ENCODE measurements at places on chromosomes 7 and 10.

DNA sequence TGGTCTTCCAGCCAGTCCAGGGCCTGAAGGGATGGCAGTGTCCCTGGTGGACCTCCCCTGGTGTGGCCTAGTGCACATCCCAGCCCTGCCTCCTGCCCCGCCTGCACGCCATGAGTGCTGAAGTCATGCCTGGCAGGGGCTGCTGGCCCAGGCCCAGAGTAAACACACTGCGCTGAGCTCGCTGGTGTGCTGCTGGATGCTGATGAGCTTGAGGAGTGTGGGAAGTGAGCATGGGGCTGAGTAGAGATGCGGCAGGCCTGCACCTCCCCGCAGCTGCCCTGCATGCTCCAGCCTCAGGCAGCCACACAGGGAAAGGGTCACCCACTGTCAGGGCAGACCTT is 43.2 kb downstream of the HTRA1 start:
- DNase-seq: no peak

GRCh38 chr10:74445493-74445892 is 294.5 kb downstream of the ADK start:
- DNase-seq: no peak

DNA sequence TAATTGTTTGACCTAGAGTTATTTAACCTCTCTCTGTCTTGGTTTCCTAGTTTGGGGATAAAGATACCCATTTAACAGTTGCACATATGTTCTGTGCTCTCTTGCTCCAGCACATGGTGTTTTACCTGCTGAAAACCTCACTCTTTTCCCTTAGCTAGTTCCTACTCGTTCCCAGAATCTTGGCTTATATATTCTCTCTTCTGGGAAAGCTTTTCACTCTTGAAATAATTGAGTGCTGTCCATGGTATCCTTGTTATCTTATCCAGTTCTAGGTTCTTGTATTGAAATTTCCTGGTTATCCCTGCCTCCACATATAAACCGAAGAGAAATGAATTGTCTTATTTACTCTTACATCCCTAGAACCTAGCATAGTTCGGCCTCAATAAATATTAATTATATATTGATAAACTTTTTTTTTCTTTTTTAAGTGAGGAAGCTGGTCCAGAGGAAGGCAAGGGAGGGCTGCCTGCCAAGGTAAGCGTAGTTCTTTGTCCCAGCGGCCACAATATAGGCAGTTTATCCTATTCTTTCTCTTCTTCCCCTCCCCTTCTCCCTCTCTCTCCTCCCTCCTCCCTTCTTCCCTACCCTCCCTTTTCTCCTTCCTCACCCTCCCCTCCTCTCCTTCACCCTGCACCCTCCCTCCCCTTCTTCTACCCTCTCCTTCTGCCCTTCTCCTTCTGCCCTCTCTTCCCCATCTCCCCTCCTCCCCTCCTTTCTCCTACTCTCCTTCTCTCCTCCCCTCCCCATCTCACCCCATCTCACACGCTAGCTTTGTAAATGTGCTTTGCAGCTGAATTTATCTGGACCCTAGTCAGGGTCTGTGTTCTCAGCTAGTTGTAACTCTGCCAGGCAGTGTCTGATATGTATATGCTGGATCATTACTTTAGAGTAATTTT is 7.9 kb downstream of the WEE2 start:
- no peak for DNase-seq

DNA sequence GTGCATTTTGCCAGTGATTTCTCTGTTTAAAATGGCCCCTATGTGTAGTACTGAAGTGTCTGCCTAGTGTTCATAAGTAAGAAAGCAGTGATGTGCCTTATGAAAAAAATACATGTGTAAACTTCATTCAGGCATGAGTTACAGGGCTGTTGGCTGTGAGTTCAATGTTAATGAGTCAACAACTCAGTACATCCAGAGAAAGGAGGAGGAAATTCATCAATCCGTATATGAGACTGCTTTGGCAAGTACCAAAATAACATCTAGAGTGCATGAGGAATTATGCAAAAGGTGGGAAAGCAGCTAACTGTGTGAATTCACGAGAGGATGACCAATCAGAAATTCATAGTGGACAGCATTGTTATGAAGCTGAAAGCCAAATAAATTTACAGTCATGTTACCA is 255.6 kb downstream of the ZEB1 start:
- no peak for DNase-seq

GRCh38 chr10:114403541-114404161 is 651 bp downstream of the AFAP1L2 start:
- DNase-seq: no peak

- no peak for DNase-seq
These were observed 15.7 kb downstream of the SLK start for GRCh38 chr10:103982639-103983038.

DNA sequence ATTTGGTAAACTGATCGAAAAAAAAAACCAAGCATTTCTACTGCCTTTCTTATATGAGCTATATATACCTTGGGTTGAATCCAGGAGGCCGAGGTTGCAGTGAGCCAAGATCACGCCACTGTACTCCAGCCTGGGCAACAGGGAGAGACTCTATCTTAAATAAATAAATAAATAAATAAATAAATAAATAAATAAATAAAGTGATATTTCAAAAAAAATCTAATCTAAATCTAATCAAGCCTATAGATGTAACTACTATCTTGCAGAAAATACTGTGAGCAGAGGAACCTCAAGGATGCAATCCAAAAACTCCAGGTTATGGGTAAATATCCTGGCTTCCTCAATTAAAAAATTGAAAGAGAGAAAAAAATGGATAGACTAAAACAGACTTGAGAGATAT is 71.2 kb upstream of the SLF2 start:
- DNase-seq: no peak

DNA sequence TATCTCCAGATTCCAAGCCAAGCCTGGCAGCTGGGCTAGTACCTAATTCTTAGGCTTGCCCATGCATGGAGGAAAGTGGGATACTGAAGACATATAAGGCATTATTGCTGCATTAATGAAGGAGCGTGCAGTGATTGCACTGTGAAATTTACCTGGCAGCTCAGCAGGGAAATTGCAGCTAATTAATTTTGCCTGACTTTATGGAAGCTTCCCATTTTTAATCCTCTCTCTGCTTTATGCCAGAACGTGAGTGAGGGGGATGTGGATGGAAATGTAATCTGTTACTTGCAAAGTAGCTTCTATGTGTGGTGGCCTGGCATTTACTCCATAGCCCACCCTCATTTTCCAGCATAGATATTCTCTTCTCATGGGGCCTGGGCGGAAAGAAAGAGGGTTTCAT is 134.9 kb downstream of the SH2D4B start:
- no peak for DNase-seq

- DNase-seq: no peak
These were observed 247.1 kb upstream of the SHH start for GRCh38 chr7:156059369-156059768.

DNA sequence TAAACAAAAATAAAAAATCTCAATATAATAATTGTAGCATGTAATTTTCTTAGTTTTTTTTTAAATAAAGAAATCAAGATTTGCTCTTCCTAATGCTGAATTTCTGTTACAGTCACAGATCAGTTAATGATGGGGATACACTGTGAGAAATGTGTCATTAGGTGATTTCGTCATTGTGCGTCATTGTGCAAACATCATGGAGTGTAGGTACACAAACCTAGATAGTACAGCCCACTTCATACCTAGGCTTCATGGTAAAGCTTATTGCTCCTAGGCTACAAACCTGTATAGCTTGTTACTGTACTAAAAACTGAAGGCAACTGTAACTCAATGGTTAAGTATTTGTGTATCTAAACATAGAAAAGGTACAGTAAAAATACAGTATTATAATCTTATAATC is 74.4 kb upstream of the LSM8 start:
- no peak for DNase-seq

DNA sequence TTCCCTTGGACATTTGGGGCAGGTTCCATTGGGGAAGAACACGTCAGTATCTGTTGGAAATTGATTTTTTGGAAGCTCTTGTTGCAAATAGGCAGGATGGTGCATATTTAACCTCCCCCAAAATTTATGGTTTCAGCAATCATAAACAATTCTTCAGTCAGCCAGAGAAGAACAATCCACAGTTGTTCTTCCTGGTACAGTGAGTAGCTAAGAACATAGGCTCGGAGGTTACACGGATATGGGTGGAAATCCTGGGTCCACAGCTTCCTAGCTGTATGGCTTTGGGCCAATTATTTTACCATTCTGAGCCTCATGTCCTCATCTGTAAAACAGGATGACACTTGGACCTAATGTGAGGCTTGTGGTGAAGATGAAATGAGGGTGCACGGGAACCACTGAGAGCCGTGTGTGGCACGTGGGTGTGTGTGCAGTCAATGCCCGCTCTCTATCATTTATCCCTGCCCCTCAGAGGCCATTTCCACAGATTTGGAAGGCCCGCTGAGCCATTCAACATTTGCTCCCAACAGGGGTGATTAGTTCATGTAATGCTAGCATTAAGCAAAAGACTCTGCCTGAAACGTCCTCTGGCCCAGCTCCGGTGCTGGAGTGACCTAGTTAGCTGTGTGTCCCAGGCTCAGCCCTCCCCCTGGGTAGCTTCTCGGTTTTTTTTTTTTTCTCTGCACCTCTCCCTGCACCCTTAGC is 9.7 kb downstream of the CAMK1D start:
- DNase-seq: no peak

GRCh38 chr7:57207836-57208235 is 75.6 kb upstream of the ZNF479 start:
- no peak for DNase-seq

DNA sequence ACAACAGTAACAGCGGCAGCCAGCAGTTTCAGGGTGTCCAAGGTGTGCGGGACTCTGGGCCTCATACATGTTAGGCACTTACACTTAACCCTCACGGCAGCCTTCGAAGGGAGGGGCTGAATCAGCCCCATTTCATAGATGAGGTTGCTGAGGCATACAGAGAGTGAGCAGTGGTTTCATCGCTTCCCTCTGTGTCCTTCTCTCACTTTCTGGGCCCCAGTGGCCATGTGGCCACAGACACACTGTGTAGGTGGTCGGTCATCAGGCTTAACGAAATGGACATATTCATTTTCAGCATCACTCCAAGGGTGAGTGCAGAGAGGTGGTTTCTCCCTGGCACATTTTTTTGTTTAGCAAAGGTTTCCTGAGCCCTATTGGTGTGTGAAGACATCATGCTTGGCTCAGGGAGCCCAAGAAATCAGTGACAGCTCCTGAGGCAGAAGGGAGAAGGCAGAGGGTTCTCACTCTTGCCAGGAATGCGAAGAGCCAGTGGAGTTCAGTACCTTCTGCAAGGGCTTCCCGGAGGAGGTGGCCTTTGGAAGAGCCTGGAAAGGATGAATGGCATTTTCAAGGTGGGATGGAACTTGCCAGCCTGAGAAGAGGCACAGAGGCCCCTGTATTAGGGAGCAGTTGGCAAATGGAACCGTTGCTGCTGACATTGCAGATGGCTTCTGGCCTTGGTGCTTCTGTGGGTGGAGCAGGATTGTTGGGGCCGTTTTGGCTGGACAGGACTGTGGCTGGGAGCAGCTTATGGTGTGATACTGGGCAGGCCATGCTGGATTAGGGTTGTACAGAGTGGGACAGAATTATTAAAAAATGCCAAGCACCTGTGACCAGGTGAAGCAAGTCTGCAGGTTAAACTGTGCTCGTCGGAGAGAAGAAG is 61.7 kb upstream of the PPIF start:
- DNase-seq: no peak

GRCh38 chr10:100114976-100115770 is 33.5 kb upstream of the CPN1 start:
- DNase-seq: no peak

GRCh38 chr10:129467359-129468064 is 471 bp downstream of the MGMT start:
- DNase-seq: no peak

GRCh38 chr7:104848138-104848990 is 165.6 kb upstream of the KMT2E start:
- DNase-seq: peak; percentile 17

- DNase-seq: no peak
These were observed 44.3 kb downstream of the TET1 start for GRCh38 chr10:68604441-68604840.

- no peak for DNase-seq
These were observed 77.3 kb upstream of the MKLN1 start for GRCh38 chr7:131250331-131250730.

DNA sequence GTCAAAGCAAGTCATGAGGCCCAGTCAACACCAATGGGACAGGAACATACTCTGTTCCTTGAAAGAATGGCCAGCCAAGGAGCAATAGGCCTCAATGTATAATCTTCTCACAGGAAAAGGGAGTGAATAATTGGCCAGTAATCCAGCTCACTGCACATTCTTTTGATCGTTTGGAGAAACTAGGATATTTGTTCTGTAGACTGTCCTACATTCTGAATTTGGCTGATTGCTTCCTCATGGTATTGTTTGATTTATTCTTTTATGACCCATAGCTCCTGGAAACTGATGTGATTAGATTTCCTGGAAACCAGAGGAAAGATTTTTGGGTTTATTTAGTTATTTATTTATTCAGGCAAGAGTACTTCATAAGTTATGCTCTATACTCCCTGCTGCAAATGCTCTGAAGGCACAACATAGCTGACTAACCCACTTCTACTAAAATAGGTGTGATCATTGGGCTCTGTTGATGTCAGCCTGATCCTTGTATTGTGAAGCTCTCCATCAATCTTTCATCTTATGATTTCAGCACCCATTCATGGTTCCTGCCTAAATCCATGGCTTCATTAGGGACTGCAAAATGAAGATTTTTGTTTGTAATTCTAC is 745.2 kb downstream of the SUGCT start:
- DNase-seq: no peak

DNA sequence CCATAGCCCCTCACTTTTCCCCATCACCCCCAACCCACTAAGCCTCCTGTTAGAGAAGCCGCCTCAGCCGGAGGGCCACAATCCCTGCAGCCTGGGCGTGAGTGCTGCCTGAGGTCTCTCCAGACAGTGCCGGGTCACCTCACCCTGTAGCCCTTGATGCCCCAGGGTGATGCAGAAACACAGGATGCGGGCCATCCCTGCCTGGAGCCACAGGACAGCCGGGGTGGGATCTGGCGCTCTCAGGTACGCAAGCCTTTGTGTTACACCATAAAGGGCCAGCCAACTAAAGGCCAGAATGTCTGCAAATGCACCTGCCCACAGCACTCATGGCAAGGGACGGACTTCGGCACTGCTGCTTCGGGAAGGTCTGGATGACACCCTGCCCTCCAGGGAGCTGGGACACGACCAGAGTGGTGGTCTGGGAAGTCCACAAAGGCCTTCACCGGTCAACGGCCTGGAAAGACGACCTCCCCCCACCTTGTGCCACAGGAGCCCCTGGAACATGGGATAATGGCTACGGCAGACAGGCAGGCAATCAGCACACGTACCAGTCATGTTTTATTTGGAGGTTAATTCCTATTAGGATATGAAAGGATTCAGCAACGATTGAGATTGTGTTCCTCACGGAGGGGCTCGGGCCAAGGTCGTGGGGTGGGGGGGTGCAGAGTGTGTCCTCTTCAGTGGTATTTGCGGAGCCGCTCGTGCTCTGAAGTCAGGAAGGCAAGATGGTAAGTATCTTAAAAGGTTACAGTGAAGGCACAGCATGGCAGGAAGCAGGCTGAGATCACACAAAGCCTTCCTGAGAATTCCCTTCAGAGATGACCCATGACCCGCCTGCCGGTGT is 8.1 kb downstream of the ATP5MF start:
- DNase-seq: no peak

DNA sequence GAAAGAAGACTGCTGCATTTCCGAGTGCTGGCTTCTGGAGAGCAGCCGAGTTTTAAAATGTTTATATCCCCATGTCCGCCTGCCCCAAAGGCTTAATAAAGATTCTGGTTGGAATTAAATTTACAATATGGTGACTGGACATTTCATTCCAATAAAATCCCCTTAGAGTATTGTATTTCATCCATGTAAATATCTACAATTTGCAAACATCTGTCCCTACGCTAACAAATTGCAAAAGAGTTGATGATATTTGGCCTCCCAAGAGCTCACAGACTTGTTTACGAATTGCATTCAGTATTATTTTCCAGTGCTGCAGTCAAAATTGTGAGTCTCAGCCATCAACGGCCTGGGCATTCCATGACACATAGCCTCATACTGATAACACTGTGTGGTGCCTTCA is 50.1 kb downstream of the PLEKHS1 start:
- DNase-seq: no peak
